ENCODE measurements at places on chromosomes 7 and 10.

GRCh38 chr10:88289342-88289741 is 293.8 kb downstream of the RNLS start:
- no peak for DNase-seq

DNA sequence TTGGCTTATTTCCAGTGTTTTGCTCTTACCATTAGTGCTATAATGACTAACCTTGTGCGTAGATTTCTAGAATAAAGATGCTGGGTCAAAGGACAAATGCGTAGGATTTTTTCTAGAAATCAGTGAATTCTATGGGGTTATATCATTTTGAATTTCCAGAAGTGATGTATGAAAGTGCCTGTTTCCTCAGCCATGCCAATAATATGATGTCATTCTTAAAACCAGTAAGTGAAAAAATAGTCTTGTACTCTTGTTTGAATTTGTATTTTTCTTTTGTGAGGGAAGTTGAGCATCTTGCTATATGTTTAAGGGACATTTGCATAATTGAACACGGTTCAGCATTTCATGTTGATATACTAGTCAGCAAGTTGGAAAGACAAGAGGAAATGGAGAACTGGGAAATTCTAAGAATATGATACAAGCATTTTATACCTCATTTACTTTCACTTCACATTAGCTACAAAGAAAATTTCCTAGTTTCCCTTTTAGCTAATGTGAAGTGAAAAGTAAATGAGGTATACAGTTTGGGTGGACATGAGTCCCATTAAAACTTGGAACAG is 3.8 kb upstream of the DNAH11 start:
- no peak for DNase-seq

GRCh38 chr7:112160771-112161150 is 45.4 kb downstream of the DOCK4 start:
- no peak for DNase-seq

DNA sequence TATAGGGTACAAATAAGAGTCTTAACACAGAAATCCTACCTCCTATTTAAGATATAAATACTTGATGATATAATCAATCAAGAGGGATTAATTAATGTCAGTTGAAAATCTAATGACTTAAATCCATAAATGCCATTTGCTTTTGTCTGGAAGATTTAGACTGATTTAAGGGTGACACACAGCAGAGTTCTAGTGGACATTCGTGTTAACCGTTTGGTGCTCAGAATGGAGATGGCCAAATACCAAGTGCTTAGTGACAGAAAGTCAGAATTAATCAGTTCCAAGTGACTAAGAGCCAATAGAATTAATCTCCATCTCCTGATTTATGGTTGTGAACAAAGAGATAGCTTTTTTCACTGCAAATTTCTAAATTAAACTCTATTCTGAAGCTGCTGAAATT is 36.2 kb downstream of the NAMPT start:
- no peak for DNase-seq

DNA sequence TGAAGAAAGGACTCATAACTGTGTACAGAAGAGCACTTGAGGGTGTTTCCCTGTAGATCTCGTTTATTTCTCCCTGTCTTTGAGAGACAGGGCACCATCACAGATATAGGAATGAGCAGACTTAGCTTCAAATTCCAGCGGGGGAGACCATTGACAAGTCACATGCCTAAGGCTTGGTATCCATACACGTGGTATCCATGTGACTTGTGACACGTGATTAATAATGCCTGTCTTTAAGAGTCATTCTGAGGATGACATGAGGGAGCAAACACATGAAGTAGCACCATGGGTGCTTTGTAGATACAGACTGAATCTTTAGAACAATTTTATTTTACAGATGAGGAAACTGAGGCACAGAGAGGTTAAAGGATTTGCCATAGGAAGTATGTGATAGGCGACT is 292.3 kb downstream of the POU6F2 start:
- DNase-seq: no peak
